ENCODE measurements at places on chromosomes 13 and 19. TPM values are rescaled to one million over a fixed set of nuclear protein-coding genes. Genes with fewer than 3 reads are reported as not detected.

GAMT gene
- total RNA-seq = 34.0 TPM

IRGC gene
- not detected for total RNA-seq

LYL1 gene
- 0.87 TPM for total RNA-seq

ZIC2 gene
- not detected for total RNA-seq

DCT gene
- total RNA-seq = under 0.01 TPM

CLEC17A gene
- 0.06 TPM for total RNA-seq

LILRA5 gene
- total RNA-seq = not detected

HCST gene
- 1.2 TPM for total RNA-seq

CLC gene
- not detected for total RNA-seq

PPFIA3 gene
- total RNA-seq = 1.8 TPM

CPAMD8 gene
- 0.26 TPM for total RNA-seq

FAM216B gene
- total RNA-seq = not detected

ZNF564 gene
- total RNA-seq = 9.3 TPM

TNFRSF19 gene
- total RNA-seq = 2.5 TPM

PSG7 gene
- total RNA-seq = not detected

ZNF221 gene
- 7.8 TPM for total RNA-seq

ATP1A3 gene
- total RNA-seq = under 0.01 TPM

PTH2 gene
- total RNA-seq = not detected

LYPD3 gene
- total RNA-seq = not detected

KCNK6 gene
- total RNA-seq = 19.6 TPM

ING1 gene
- total RNA-seq = 20.6 TPM
